ENCODE measurements at places on chromosomes 7 and 10.

GRCh38 chr10:67433276-67433675, 262.7 kb downstream of the CTNNA3 start:
- no peak for DNase-seq

DNA sequence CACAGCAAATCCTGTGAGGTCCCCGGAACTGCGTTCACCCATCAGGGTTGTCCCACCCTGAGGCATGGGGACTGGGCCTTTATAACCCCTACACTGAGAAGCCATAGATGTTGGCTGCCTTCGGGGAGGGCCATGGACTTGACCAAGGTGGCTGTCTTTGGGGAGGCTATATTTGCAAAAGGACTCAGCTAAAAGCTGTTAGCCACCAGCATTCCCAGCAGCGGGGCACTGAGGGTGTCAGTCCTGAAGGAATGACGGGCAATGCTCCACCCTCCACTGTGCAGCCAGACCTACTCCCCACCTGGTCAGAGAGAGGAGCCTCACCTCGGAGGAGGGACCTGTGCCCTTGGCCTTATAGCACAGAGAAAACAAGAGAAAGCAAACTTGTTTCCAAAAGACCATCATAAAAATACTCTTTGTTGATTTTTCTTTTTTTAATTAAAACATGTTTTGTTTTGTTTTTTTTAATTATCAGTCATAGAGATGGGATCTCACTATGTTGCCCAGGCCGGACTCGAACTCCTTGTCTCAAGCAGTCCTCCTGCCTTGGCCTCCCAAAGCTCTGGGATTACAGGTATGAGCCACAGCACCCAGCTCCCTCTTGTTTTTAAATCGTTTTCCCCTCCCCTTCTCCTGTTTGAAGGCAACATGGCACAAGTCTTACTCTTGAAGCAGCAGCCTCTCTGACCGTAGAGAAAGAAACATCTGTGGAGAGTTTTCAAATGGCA, 26.7 kb upstream of the CUX1 start:
- no peak for DNase-seq

- DNase-seq: no peak
Measured at GRCh38 chr7:155769701-155770100, 42.6 kb downstream of the SHH start.

GRCh38 chr7:138525757-138526156, 65.7 kb downstream of the TRIM24 start:
- no peak for DNase-seq

DNA sequence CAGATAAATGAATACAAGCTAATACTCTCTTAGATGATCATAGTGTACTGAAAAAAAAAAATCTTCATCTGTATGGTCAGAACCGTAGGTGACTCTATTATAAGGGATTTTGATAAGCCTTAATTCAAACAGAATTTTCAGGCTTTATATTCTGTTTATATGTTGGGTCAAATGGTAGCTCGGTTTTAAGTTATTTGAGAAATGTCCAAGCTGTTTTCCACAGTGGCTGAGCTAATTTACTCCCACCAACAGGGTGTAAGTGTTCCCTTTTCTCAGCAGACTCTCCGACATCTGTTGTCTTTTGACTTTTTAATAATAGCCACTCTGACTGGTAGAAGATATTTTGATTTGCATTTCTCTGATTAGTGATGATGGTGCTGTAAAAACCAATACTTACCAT, 328.8 kb upstream of the MAGI2 start:
- DNase-seq: no peak

GRCh38 chr10:9244864-9245263, 1190.4 kb downstream of the GATA3 start:
- no peak for DNase-seq

- DNase-seq: no peak
Measured at GRCh38 chr7:81590131-81590530, 179.7 kb downstream of the HGF start.

GRCh38 chr10:64011912-64012714, 490.9 kb downstream of the REEP3 start:
- no peak for DNase-seq

GRCh38 chr10:94192333-94192732, 170.4 kb downstream of the NOC3L start:
- DNase-seq: no peak

DNA sequence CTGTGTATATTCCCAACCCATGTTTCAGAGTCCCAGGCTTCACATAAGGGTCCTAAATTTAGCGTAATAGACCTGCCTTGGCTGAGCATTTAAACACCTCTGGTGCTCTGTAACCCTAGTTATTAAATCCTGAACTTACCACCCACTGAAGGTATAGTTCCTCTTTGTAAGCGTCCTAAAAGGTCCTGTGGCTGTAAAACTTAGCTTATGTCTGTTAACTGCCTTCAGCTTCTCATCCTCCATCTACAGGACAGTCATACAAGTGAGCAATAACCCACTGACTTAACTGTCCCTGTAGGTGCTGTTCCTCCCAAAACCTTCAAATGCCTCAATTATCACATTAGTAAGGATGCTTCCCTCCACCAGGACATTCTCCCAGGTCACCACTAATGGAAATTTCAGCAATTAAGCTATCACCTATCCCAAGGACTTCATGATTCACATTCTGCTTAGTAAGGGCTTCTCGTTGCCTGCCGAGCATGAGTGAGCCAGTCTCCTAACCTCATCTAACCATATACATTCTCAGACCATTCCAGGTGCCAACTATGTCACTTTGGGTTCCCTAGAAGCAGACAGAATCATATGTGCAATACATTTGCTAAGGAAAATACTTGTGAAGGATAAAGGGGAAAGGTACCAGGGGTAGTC, 55.8 kb downstream of the CASD1 start:
- no peak for DNase-seq

DNA sequence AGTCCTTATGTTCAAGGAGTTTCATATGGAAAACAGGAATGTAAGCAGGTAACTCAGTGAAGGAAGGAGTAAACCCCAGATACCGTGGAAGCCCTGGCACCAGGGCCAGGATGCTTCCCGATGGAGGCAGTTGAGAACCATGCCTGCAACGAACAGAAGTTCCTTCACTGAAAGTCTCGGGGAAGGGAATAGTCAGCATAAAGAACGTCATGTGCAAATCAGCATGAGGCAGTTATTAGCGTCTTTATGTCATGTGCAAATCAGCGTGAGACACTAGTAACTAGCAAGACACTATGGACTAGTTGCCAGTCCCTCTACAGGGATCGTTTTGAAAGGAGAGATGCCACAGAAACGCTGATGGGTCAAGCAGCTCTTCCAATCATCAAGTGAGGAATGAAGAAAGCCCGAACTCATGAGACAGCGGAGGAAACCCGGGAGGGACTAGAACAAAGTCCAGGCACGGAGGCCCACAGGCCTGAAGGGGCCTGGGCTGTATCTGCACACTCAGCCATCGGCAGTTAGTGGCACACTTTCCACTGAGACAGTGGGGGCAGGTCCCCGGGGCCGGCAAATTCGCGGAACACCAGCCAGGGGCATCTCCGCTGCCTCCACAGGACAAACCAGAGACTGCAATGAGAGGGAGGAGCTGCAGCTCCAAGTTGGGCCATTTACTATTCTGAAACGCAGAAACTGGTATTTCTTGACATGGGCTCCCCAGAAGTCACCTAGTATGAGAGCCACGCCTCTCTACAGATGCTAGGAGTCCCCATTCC, 109.6 kb downstream of the SFMBT2 start:
- DNase-seq: no peak

GRCh38 chr7:136064081-136064480, 86.9 kb upstream of the MTPN start:
- DNase-seq: no peak

DNA sequence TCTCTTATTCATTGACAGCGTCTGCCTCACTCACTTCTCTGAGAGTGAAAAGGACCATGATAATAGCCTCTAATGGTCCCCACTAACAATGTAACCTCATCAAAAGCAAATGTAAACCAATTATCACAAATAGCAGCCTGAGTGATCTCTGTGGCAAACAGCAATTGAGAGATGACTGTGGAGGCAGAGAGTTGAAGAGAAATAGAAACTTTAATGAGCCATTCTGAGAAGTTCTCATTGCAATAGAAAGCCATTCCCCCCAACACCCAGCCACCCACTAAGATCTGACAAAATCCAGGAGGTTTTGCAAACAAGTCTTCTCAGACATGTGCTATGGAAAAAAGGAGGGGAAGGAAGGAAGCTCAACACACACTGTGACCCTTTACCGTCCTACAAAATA, 44.2 kb upstream of the RNF148 start:
- no peak for DNase-seq

DNA sequence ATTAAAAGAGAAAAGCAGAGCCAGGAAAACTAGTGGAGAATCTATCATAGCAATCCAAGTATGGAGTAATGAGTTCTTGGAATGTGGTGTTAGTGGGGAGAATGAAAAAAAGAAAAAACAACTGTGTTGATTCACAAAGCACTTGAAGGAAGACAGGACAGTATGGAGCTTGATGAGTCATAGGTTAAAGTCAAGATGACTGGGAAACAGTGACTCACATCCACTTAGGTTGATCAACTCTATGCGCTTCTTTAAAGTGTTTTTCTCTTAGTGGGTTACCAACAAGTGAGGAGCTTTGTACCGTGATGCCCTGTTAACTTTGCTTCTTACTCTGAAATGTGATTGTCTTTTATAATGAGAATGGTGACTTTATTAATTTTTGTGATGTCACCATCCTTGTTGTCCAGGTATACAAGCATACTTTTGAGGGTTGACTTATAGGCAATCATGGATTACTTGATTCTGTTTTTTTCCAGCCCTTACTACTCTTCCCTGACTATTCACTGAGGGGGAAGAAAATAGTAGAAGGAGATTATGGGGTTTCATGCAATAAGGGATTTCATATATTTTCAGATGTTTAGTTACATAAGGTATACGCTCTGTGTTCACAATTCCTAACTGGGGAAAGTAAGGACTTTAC, 32.1 kb upstream of the MDFIC start:
- DNase-seq: no peak

DNA sequence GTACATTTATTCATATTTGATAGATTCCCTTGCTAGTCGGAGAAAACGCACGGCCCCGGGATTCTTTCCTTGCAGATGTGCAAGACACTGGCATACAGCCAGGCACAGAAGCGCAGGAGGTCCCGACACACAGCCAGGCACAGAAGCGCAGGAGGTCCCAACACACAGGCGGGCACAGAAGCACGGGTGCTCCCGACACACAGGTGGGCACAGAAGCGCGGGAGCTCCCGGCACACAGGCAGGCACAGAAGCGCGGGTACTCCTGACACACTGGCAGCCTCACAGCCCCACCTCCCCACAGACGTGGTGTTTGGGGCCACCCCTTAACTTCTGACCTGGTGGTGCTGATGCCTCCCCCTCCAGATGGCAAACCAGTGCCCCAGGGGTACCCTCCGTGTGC, 237.3 kb downstream of the ZMYND11 start:
- DNase-seq: no peak

DNA sequence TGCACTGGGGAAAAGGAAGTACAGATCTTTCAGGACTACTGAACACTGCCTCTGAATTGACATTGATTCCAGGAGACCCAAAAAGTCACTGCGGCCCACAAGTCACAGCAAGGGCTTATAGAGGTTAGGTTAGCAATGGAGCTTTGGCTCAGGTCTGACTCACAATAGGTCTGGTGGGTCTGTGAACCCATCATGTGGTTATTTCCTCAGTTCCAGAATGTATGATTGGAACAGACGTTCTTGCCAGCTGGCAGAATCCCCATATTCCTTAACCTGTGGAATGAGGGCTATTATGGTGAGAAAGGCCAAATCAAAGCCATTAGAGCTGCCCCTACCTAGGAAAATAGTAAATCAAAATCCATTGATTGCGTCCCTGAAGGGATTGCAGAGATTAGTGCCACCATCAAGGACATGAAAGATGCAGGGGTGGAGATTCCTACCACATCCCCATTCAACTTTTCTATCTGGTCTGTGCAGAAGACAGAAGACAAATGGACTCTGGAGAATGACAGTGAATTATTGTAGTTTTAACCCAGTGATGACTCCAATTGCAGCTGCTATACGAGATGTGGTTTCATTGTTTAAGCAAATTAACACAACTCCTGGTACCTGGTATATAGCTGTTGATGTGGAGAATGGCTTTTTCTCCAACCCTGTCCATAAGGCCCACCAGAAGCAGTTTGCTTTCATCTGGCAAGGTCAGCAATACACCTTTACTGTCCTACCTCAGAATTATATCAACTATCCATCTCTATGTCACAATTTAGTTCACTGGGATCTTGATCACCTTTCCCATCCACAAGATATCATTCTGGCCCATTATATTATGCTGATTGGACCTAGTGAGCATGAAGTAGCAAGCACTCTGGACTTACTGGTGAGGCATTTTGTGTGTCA, 44.5 kb upstream of the PIK3CG start:
- no peak for DNase-seq

GRCh38 chr7:89002981-89003956, 207.7 kb upstream of the TEX47 start:
- DNase-seq: no peak

GRCh38 chr10:44766631-44767030, 144.5 kb upstream of the TMEM72 start:
- DNase-seq: no peak

DNA sequence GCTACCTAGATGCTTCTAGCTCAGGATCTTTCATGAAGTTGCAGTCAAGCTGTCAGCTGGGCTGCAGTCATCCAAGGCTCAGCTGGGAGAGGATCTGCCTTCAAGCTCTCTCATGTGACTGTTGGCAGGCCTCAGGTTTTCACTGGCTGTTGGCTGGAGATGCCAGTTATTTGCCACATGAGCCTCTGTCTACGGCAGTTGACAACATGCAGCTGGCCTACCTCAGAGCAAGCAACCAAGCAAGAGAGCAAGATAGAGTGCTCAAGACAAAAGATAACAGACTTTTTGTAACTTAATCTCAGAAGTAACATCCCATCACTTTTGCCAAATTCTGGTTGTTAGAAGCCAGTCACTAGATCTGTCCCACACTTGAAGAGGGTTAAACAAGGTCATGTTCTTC, 125.8 kb downstream of the TPST1 start:
- DNase-seq: no peak

GRCh38 chr10:122911889-122912484, 1.6 kb downstream of the FAM24A start:
- DNase-seq: no peak

DNA sequence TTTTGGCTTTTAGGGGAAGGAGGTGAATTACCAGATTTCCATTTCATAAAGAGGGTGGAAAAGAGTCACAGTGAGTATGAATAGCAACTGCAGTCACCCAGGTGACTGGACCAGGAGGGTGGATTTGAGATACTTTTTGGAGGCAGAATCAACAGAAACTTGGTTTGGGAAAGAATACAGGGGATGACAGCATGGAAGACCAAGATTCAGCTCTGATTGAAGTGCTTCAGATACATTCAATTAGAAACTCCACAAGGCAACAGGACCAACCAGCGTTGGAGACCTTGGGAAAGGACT, 83.0 kb downstream of the SGMS1 start:
- no peak for DNase-seq

- DNase-seq: no peak
Measured at GRCh38 chr10:80356563-80356988, at the start of the genes DYDC1 and DYDC2. Gene DYDC1, minus strand, starts transcription at chr10:80356755. Its CDS starts 4,154 bp downstream, at chr10:80352601. Gene DYDC2, plus strand, starts transcription at chr10:80356781. Its CDS starts 5,663 bp downstream, at chr10:80362444.

- DNase-seq: no peak
Measured at GRCh38 chr10:130174328-130174727, 38.1 kb downstream of the GLRX3 start.

GRCh38 chr10:50347394-50347802, 96.1 kb upstream of the ASAH2 start:
- DNase-seq: no peak

Data from effector memory CD4-positive, alpha-beta T cell (primary cell).